ENCODE measurements at places on chromosomes 6 and 20. TPM values are rescaled to one million over a fixed set of nuclear protein-coding genes. Genes with fewer than 3 reads are reported as not detected.

Gene FOXA2
- total RNA-seq = not detected

Gene LY6G6D
- not detected for total RNA-seq

Gene ZDHHC14
- total RNA-seq = 4.2 TPM

Gene NTSR1
- total RNA-seq = 0.37 TPM

Gene SIRPB1
- 2.4 TPM for total RNA-seq

Gene FNDC11
- total RNA-seq = 1.5 TPM

Gene GGTLC1
- not detected for total RNA-seq

Gene GMPR
- total RNA-seq = 1.8 TPM

Gene CRISP3
- total RNA-seq = not detected

Gene PHACTR2
- 70.2 TPM for total RNA-seq

Gene PDYN
- total RNA-seq = not detected

Gene THEMIS
- 22.8 TPM for total RNA-seq

Gene BHLHE23
- not detected for total RNA-seq

Gene PRSS35
- total RNA-seq = not detected

Gene C6orf141
- not detected for total RNA-seq

Gene WFDC10B
- not detected for total RNA-seq

Gene TMEM151B
- not detected for total RNA-seq

Gene MACROD2
- total RNA-seq = not detected

Gene MEI4
- not detected for total RNA-seq

Gene RHAG
- not detected for total RNA-seq

Gene PTK6
- 0.20 TPM for total RNA-seq

Gene SAMD3
- total RNA-seq = 49.6 TPM

Gene GSTA1
- not detected for total RNA-seq

Gene XKR7
- total RNA-seq = 0.07 TPM

Gene EYA4
- total RNA-seq = not detected

Gene HLA-DMB
- 17.6 TPM for total RNA-seq

Gene FOXF2
- not detected for total RNA-seq

Gene CAGE1
- total RNA-seq = 0.57 TPM

Data from CD4-positive, CD25-positive, alpha-beta regulatory T cell (primary cell).